H9 (cell line): ENCODE measurements at places on chromosomes 2 and 18.
A peak's percentile ranks its signal among the peaks of the same experiment; 100 is the strongest.

DNA sequence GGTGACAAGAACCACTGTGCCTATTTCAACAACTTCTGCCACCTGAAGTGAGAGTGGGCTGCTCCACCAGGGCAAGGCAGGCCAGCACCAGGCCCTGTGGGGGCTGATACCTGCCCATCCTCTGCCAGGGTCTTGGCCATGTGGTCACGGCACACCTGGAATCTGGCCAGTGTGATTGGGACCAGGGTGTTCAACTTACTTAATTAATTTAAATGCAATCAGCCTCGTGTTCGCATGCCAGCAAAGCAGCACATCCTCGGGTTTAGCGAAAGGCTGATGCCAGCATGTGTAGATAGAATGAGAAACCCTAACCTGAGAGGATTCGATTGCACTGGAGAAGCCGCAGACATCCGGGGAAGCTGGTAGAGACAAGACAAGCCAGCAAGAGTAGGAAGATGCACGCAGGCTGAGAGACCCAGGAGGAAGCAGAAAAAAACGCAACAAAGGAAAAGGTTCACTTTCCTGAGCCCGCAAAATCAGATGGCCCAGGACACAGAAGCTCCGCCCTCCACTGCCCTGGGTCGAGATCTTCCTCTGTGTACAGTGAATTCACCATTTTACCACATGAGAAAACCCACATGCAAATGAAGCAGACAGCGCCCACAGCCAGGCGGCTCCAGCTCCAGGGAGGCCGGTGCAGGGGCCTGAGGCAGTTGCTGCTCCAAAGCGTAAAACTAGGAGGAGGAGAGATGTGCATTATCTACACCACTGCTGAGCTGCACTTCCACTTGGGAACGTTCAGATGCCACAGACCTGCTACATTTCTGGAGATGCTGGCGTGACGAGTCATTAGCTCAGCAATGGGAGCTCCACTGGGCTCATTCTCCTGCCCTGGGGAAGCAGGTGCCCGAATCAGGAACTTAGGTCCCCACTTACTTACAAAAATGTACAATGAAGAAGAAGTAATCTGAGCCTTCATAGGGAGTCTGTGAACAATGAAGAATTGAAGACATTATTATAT, 92.1 kb downstream of the TMEM18 start:
- peak; percentile 28 for DNase-seq

DNA sequence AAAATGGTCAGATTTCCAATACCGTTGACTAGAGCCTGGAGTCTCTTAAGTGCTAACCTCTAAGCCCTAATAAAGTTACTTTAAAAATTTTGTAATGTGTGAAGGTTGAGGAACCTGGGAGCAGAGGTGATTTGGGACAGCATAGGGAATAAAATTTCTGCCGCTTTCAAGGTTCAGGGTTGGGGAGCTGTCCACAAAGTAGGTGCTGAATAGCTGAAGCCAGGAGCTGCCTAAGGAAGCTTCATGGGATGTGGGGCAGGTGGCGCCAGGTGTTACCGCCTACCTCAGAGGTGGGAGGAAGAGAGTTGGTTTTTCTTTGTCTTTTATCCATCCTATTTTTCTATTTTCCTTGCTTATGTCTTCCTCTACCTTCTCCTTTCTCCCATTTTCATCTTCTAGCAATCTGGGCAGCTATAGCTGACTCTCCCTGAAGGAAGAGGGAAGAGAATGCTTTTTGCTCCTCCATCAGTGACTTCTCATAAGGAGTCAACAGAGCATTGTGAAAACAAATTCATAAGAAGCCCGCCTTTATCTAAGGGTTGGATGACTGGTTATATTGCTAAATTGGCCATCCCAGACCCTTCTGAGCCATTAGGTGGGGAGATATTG, 178.7 kb downstream of the CLIP4 start:
- peak; percentile 77 for DNase-seq

- peak; percentile 62 for DNase-seq
Observed at GRCh38 chr2:72919414-72920317, 2.3 kb downstream of the EMX1 start.

DNA sequence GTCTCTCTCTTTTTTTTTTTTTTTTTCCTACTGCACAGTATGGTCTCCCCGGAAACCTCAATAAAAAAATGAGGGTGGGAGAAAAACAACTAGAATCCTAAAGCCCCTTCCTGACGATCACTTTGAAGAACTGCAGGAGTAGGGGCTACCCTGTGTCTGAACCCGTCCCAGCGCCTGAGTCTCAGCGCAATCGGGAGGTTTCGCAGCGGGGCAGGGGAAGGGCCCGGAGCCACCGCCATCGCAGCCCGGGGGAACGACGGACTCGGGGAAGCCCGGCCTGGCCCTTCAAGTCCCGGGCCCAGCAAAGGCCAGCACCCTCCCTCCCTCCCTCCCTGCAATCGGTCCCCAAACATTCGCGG, 411 bp downstream of the NARS1 start:
- DNase-seq = no peak

DNA sequence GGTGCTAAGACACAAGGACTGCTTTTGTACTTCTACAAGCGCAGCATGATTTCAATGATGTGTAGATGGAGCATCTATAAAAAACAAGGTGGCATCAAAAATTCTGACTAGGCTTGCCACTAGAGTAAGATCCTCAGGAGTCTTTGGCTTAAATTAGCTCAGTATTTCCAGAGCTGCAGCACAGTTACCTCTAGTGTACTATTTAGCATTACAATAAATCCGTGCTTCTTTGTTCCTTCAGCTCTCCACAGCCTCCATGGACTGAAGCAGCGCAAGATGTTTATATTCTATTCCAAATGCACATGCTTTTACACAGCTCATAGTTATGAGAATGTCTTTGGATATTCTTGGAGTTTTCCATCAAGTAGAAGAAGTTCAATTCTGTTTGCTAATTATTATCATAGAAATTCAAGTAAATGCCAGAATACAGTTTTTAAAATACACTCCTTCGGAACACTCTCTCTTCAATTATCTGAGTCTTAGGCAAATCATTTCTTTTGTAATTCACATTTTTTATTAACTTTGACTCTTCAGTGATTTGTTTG, 1133.0 kb upstream of the LRRTM1 start:
- no peak for DNase-seq

GRCh38 chr2:102236132-102236531, 49.3 kb downstream of the IL1RL2 start:
- no peak for DNase-seq

DNA sequence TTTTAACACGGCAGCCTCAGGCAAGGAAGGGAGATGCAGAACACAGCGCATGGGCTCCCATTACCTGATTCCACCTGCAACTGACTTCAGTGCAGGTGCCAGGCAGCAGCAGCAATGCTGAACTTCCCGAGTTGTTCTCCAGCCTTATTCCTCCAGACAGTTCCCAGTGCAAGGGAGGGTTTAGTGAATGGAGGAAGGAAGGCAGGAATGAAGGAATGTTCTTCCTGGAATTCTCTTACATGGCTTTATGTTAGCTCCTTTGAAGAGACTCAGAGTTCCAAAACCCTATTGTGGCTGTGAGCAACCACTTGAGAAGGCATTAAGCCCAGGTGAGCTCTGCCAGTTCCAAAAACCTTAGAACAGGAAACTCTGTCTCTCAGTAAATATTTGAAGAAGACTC, 45.5 kb downstream of the SERPINB7 start:
- no peak for DNase-seq

DNA sequence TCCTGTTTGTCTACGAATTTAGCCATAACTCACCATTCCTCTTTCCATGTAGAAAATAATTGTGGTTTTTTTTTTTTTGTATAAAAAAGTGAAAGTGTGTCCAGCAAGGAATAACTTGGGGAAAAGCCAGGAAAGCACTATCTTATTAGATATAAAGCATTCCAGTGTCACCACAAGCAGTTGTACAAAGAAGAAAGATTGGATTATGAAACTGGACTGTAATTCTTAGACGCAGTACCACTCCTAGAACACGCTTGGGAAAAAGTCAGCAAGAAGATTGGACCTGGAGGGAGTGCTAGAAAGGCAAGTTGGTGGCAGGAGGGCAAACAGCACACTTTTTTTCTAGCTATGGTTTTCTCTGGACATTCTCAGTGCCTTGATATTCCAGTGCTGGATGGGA, 186.7 kb downstream of the PARD3B start:
- no peak for DNase-seq

DNA sequence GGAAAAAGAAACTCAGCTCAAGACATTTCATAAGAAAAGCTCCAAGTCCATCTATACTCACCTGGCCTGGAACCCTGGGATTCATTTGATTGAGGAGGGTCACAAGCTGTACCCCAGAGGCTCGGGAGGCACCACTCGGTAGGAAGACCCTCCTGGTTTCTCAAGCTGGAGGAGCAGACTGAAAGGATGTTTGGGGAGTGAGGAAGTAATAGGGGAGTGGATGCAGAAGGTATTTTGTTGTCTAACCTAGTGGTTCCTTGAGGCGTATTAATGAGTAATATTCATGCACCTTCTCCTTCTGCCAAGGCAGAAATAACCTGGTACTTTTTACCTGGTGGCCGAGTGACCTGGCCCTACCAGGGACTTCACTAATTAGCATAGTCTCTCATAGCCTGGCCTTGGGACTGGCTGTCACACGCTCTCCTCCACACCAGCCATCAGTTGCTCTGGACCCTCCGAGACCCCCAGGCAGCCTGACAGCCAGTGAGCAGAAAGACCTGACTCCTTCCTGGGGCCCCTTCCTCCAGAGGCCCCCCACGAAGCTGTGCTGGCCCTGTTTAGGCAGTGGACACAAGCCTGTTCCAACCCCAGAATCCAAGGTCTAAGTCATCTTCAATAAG, 161.4 kb downstream of the BCL2 start:
- DNase-seq = no peak

GRCh38 chr2:232142049-232142448, 180.5 kb downstream of the DIS3L2 start:
- peak; percentile 52 for DNase-seq

- DNase-seq = no peak
Observed at GRCh38 chr18:9905401-9905922, 8.4 kb upstream of the VAPA start.

DNA sequence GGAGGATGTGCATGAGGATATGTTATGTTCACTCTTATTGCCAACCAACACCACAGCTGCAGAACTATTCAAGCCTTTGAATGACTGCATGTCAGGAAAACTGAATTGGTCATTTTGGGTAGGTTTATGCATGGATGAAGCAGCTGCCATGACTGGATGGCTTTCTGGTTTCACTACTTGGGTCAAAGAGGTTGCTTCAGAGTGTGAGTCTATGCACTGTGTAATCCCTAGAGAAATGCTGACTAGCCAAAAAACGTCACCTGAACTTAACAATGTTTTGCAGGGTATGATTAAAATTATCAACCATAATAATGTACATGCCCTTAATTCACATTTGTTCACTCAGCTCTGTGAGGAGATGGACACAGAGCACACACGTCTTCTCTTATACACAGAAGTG, 206.7 kb upstream of the RBBP8 start:
- DNase-seq = no peak

DNA sequence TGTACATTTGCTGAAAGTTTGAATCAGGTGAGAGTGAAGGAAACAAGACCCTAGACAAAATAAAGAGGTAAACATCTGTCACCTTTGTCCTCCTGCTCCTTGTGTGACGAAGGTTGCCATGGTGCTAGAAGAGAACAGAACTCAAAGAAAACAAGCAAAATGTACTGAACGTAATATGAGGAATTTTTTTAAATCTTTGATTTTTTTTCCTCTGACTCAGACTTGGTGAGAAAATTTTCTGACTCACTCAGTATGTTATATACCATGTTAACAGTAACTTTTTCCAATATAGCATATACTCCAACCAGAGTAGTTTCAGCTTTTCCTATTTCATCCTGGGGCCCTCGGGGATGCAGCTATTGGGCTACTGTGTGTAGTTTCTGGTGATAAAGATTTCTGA, 2114.6 kb upstream of the PIK3C3 start:
- DNase-seq = no peak

DNA sequence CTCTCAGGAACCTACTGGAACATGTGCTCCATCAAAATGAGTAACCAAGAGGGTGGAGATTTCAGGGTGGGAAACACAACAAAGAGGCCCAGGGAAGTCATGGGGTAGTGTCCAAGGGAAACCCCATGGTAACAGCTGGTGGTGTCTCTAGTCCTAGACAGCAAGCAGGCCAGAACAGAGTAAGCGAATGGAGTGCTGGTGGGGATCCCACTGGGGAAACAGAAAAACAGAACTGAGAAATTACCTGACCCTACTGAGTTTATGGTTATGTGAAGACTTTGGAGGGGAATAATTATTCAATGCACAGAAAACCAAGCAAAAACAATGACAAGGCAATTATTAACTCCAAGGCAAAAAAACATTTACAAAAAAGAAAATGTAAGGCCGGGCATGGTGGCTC, 16.9 kb downstream of the ERCC3 start:
- no peak for DNase-seq

DNA sequence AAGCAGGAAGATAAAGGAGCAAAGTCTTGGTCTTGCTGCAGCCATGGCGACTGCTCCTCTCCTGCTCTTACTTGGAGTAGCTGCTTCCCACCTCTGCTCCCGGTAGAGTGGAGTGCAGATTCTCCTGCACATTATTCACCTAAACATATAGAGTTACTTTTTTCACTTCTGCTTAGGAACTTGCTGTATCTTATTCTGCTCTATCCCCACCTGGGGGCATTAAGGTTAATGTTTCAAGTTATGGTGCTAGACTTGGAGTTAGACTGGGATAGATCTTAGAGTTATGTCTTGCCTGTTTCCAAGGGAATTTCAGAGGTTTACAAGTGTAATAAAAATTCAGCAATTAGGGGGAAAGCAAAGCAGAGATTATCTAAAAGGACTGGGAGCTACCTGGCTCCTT, 144.2 kb downstream of the SETBP1 start:
- no peak for DNase-seq

- DNase-seq = no peak
Observed at GRCh38 chr2:2502201-2502549, 171.1 kb upstream of the MYT1L start.

- no peak for DNase-seq
Observed at GRCh38 chr2:47301731-47302130, 101.2 kb upstream of the MSH2 start.

GRCh38 chr2:14907014-14907612, 274.6 kb downstream of the LRATD1 start:
- DNase-seq = peak; percentile 36

DNA sequence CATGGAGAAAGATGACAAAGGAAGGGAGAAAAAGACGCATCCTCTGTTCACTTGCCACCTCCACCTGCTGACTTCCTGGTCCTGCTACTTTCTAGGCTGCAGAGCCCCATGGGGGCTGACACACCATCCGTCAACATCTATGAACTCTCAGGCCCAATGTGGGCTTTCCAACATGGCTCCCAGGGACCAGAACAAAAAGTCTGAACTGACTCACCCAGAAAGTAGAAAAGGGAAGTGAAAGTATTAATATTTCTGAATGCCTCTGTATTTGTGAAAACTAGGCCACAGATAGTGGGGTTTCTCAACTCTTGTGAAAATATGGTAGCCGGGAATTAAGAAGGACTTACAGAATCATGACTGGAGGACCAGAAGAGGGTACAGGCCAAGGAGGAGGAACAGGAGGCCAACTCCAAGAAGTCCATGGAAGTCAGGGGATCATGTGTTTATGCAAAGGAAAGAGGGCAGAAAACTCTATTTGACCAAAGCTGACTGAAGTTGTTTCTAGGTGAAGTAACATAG, 123.1 kb upstream of the CAB39 start:
- no peak for DNase-seq
